ENCODE measurements at places on chromosomes 16 and 17.

GRCh38 chr17:60514500-60514899 lies 11.5 kb downstream of the APPBP2 start:
- DNase-seq, result no peak

DNA sequence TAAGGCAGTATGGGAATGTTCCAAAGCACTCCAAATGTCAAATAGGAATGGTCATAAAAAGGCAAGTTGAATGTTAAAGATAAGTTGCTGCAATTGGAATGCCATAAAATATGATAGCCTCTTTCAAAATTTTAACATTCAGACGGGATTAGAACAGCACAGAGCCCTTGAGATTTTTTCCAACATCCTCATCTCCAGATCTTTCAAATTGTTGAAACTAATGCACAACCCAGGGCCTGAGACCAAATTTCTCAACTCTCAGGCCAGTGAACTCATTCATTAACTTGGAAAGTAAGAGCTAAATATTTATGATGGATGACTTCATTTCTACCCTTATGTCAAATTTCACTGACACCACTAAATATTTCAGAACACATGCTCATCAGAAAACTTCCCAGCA lies 346.5 kb upstream of the XYLT1 start:
- no peak for DNase-seq

DNA sequence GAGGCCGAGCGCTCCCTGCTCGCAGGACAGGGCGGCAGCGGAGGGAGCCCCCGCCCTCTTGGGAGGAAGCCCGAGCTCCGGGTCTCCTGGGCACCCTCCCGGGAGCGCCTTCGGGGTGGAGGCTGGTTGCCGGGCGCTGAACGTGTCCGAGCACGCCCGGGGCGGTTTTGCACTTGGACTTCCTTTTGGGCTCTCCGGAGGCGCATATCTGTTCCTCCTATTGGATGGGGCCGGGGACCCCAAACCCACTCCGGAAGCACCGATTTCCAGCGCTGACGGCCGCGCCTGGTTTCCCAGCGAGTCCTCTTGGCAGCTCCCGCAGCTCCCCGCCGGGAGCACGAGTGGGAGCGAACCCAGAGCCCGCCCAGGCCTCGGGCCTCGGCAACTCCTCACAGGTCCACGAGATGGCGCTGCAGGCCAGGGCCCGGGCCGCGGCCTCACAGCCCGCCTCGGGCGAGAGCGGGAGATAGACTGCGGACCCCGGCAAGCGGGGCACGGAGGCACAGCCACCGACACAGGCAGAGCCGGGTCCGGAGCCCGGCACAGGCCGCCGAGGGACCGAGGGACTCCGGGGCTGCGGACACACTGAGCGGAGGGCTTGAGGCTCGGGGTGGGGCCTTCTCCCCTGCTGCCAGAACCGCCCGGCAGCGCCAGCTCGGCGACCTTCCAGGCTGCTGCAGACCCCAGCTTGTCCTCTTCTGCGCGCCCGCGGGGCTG lies 12.7 kb downstream of the TBX2 start:
- DNase-seq, result peak; percentile 94

- no peak for DNase-seq
Observed at GRCh38 chr17:27968206-27968732, 74.2 kb upstream of the NLK start.

DNA sequence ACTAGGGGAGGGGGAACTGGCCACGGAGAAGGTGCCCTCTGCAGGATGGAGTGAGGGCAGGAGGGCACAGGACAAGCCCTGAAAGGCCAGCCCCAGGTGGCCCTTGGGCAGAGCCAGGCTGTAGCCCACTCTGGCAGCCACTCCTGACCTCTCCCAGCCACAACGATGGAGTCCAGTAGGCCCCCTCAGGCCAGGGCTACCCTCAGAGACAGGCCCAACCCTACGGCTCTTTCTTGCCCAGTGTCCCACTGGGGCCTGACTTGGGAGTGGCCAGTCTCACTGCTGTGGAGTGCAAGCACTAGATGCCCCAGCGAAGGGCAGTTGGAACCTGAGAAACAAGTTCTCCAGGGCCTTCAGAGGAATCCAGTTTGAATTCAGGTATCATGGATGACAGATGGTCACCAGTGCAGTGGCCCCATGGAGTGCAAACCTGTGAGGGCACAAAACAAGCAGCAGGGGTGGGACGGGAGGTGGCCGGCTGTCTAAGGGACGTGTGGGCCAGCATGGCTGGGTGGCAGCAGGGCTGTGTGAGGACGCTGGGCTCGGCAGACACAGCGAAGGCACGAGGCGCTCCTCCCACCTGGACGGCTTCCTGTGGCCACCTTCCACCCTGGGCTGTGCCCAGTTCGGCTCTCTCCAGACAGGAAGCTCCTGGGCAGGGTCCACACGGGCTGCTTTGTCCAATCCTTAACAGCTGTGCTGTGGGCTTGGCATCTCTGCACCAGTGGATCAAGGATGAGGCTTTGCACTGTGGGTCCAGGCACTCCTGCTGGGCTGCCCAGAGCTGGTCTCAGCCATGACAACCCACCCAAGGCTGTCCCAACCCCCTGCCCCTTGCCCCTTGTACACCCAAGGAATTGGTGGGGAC lies 72.1 kb downstream of the AMFR start:
- peak; percentile 47 for DNase-seq

DNA sequence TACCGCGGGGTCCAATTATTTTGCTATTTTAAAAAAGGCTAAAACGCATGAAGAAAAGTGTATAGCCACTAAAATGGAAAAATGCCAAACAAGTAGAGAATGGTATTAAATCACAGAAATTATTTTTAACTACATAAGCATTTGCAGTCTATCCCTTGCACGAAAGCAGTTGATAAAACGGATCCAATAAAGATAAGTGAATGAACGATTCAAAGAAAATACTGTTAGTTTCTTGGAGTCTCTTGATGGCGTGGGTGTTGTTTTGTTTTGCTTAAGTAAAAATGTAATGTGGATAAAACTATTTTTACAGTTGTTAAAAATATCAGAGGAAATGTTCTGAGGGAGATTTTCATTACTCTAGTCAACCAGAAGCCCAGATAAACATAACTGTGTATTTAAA lies 9.3 kb downstream of the HS3ST3A1 start:
- no peak for DNase-seq
